ENCODE measurements at places on chromosomes 1 and 21. TPM values are rescaled to one million over a fixed set of nuclear protein-coding genes. Genes with fewer than 3 reads are reported as not detected.

- no peak for DNase-seq
Observed at GRCh38 chr1:19645411-19646251, 1.5 kb downstream of the NBL1 start.

DNA sequence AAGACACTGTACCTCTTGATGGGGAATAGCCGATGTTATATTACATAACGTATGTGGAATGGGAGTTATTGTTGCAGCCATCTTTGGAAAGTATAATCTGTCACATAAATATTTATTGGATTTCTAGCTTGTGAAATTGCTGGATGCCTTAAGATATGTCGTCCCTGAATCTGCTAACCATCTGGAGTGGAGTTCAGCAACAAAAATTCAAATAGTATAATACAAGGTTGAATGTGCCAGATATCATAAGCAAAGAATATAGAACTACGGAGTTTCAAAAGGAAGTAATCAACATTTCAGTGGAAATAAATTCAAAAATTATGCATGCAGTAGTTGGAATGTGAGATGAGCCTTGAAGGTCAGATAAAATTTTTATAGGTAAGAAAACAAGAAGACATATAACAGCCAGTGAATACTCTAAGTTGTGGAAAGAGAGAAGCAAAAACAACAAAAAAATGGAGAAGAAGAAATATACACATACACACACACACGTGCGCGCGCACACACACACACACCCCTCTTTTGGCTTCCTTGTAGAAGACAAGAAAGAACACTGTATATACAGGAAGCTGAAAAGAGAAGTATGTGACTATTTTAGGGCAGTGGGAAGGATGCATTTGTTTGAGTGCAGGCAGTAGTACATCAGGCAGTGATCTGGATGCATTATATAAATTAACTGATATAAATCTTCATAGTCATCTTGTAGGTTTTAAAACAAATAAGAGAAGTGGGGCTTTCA lies 516.7 kb downstream of the KCNT2 start:
- no peak for DNase-seq

The LDLRAD2 gene
- not detected for total RNA-seq

The SLC45A3 gene
- total RNA-seq, result 1.6 TPM

The CSRP1 gene
- total RNA-seq, result 455 TPM

DNA sequence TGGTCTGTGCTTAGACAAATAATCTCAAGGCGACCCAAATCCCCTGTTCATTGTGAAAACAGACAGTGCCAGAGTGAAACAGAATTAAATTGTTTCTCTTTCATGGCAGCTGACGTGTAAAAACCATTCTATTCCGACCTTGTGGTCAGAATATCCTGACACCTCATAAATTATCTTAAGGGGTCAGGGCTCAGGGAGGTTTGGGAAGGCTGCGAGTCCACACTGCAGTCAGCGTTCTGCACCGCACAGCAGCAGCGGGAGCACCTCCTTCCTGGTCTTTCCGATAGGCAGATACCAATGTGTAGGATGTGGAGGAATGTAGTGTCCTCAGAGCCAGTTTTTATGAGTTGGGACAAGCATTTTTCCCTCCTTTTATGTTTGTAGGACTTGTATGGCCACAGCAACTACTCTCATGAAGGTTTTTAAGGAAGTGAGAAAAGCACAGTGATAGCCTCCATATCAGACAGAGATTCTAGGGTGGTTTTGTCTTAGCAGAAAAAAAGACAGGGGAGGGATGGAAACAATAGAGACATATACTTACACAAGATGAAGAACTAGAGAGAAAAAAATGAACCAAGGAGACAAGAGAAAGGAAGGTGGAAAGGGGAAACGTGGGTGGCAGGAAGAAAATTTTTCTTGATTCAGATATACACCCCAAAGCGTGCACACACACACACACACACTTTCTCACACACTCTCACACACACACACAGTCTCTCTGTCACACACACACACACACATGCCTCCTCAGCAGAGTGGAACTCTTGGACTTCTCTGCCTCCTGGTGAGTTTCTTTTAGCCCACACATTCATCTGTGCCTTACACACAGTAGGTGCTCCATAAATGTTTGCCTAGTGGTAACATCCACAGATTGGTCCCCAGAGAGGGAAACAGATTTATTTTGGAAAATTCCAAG lies 68.6 kb downstream of the NTMT2 start:
- DNase-seq, result no peak
